ENCODE measurements at places on chromosomes 2 and 18.

DNA sequence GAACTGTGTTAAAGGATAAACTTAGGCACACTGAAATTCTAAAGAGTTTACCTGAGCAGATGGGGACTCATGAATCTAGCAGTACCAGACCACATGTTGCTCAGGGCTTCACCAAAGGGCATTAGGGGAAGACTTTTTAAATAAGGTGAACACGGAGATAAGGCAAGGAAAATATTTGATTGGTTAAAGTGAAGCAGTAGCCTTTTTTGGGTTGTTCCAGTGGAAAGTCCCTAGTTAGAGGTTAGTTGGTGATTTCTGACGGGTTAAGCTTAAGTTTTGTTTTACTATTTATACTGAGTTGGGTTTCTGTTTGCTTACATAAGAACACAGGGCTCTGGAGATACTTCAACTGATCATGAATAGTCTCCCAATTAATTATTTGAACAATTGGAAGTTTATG is 722.5 kb downstream of the SOCS6 start:
- DNase-seq, result no peak

DNA sequence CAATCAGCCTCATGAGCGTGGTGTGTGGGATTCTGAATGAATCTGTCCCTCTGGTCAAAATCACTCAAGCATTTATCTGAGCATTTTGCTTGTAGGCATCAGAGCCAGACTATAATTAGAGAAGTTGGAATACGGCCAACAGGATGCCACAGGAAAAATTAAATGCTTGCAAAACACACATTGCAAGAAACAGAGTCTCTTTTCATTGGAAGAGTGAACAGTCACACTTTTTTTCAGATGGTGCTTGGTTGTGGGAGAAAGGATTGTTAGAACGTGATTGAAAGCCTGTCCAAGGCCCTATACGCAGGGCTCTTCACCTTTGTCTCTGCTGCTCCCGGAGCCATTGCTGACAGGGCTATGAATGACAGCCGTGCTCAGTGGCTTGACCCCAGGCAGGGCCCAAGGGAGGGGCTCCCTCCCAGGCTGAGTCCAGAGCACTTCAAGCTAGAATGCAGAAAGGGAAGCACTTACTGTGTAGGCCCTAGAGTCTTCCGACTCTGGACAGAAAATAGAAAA is 59.8 kb downstream of the SNTG2 start:
- no peak for DNase-seq

- no peak for DNase-seq
Observed at GRCh38 chr18:51603111-51603510, 405.6 kb upstream of the MEX3C start.

GRCh38 chr18:68693091-68693815 is 21.7 kb downstream of the TMX3 start:
- no peak for DNase-seq

GRCh38 chr18:51107598-51108305 is 77.7 kb downstream of the SMAD4 start:
- no peak for DNase-seq

- no peak for DNase-seq
Observed at GRCh38 chr18:33146014-33146413, 294.5 kb downstream of the CCDC178 start.

DNA sequence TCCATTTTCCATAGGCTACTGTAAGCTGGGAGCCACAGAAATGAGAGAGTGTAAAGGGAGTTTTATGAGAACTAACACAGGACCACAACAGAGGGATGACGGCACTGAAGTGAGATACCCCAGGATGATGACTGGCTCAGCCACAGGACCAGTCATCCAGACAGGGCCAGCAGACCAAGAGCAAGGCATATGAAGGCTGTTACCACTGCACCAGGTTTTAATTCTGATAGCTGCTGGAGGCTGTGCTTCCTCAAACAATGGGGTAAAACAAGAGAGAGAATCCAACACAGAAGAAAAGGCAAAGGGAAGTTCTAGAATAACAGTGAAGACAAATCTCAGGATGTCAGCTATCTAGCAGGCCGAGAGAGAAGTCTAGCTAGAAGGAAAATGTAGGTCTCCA is 94.9 kb downstream of the BCL2 start:
- DNase-seq, result no peak

DNA sequence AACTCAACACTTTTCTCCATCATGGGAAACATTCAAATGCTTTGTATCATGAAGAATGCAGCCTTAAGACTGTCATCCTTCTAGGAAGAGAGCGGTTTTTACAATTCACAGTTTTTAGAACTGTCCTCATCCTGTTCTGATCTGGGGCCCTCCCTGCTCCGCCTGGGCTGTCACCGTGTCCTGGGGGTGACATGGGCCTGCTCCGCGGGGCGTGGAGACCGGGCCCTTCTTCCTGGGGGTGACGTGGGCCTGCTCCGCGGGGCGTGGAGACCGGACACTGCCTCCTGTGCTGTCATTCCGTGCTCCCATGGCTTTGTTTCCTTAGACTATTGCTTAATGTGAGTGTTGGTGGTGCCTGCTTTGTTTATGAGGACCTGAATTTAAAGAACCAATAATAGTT is 122.8 kb downstream of the TMEM18 start:
- DNase-seq, result no peak

- DNase-seq, result no peak
Observed at GRCh38 chr2:33706410-33706809, 107.3 kb upstream of the FAM98A start.

GRCh38 chr2:100142393-100142792 is at the start of gene AFF3:
TSS of gene AFF3 (minus strand) at chr2:100142590. CDS start at chr2:100104454, 38,136 bp downstream.
- DNase-seq, result no peak

GRCh38 chr2:197500503-197501131 is 438 bp downstream of the HSPE1 start:
- DNase-seq, result no peak

GRCh38 chr18:32366586-32367538 is 103.8 kb downstream of the GAREM1 start:
- no peak for DNase-seq

DNA sequence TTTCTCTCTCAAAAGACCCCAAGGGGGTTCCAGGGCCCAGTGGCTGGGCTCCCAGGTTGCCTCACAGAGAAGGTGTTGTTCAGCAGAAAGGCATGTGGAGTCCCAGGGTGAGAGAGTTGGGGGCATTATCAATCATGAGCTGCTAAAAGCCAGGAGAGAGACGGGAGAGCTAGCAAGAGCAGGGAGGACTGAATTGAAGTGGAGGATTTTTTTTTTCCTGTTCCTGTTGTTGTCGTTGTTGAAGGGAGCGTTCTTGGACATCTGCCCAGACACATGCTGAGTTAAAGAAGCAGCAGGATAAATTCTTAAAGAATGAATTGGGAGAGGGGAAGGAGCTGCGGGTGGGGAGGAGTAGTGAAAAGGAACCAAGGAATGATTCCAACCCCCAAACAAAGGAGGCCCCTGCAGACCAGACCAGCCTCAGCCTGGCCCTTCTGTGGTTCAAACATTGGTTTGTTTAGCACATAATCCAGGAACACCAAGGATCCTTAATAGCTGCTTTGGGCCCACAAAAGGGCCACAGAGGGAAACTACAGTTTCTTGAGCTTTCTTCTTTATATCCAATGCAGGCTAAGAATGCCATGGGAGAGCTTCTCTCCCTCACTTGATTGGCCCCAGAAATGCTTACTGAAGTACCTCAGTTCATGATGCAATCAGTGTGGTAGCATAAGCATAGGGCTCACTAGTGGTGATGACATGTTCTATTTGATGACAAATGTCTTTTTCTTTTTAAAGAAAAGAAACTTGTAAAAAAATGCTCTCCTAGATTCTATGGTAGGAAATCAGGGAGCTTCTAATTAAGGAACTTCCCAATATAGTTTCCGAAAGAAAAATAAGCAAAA is 146.0 kb downstream of the SETBP1 start:
- peak; percentile 35 for DNase-seq

DNA sequence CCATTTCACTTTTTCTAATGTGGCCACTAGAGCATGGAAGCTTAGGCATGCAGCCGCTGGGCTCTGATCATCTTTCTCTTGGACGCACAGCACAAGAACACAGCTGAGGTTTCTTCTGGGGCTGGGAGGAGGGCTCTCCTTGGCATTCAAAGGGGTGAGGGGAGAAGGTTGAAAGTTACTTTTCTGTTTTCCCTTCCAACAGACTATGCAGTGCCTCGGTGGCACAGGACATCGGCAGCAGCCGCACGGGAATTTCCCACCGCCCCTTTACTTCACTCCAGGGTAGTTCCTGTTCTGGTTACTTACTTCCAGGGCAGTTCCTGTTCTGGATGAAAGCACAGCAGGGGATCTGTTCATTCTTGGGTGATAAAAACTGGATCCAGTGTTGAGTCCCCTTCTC is 18.9 kb upstream of the MAL start:
- DNase-seq, result no peak

GRCh38 chr18:10935588-10935987 is 213.8 kb downstream of the PIEZO2 start:
- no peak for DNase-seq

GRCh38 chr2:156489750-156490465 is 53.7 kb downstream of the GPD2 start:
- DNase-seq, result no peak

DNA sequence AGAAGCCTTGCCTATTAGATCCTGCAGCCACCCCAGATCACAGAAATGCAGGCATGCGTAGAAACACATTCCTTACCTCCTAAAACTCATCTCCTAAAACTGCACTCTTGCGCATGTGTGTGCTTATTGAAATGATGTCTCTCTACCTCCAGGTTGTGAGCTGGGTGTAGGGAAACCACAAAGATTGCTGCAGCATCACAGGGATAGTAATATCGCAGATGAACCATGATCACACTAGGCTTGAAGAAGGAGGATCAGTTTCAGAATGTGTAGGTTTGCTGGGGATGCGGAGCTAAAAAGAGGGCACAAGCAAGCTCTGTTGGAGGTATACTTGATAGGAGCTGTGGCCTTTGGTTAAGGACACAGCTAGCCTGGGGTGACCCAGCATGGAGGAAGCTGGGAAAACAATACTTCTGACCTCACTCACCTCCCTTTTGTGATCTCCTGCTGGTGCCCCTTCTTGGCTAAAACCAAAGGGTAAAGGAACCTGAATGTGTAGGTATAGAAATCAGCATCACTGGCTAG is 118.8 kb downstream of the SETBP1 start:
- no peak for DNase-seq

DNA sequence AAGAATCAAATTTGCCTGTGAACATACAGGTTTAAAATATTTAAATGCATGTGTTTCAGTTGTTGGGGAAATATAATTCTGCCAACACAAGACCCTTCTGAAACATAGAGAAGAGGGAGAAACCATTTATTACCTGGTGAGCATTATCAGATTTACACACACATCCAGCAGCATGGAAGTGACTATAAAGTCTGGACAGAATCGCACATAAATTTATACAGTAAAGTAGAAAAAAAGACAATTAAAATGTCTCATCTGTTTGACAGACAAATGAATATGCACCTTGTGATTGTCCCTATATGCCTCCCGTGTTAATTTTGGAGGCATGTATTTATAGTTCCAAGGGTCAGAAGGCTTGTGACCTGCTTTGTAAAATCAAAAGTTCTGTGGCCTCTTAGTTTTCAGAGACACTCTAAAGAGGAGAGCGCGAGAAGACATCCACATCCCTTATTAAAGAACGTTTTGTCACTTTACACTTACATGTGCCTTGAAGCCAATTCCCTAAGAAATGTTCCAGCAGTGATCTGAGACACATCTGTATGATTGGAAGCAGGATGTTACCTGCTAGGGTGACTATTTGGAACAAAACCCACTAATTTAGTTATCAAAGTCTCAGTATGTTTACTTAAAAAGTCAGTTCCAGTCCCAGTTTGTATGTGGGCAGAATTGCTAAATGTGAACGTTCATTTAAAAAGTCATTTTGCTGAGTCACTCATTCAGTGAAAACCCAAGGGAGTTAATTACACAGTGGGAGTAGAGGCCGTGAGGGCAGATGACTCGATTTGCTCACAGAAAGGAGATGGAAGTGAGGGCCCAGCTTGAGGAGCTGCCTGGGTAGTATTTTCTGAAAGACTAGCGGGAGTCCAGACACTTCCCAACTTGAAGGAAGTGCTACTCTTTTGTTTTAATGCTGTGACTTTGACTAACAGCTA is 527.6 kb upstream of the MEX3C start:
- no peak for DNase-seq

- DNase-seq, result peak; percentile 1
Observed at GRCh38 chr2:144924827-144925226, 404.9 kb upstream of the ZEB2 start.
